Fibroblast of the conjunctiva (primary cell): ENCODE measurements at places on chromosomes 7 and 10.
A peak's percentile ranks its signal among the peaks of the same experiment; 100 is the strongest.

DNA sequence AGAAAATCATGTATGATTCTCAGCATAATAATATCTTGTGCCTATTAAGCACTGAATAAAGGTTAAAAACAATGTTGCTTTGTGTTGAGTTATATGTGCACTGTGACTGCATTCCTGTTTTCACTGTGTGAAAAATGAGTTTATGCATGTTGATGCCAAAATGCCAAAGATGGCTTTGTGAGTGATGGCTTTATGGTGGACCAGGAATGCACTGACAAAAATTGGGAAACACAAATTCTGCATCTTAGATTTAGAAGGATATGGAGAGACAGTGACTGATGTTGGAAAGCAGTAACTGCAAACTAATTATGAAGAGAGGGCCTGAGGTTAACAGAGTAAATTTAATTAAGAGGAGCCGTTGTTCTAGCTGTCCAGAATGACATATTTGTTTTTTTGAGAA lies 440.4 kb downstream of the KIF20B start:
- no peak for DNase-seq

GRCh38 chr10:43000021-43000411 lies 76.9 kb upstream of the RET start:
- DNase-seq: no peak

GRCh38 chr10:112951359-112952281 lies 1.6 kb downstream of the TCF7L2 start:
- peak; percentile 63 for DNase-seq

DNA sequence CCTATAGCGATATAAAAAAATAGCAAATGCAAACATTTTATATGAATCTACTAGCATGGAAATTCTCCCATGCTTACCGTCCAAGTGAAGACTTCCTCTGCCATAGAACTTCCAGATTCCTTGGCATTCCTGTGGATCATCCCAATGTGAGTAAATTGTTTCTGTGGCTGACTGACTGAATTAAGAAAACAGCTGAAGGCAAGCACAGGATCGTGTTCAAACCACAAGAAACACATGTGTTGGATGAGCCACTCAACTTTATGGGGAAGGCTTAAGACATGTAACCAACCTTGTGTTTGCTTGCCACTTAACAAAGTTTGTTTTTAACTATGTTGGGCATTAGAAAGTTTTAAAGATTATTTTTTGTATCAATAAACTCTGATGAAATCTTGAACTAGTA lies 2.6 kb upstream of the MYPN start:
- peak; percentile 46 for DNase-seq

- DNase-seq: no peak
Measured at GRCh38 chr7:89887489-89887888, 266.8 kb upstream of the STEAP1 start.

- DNase-seq: no peak
Measured at GRCh38 chr7:3087243-3087755, 43.6 kb upstream of the CARD11 start.

GRCh38 chr7:104175361-104175984 lies 32.3 kb downstream of the ORC5 start:
- no peak for DNase-seq

DNA sequence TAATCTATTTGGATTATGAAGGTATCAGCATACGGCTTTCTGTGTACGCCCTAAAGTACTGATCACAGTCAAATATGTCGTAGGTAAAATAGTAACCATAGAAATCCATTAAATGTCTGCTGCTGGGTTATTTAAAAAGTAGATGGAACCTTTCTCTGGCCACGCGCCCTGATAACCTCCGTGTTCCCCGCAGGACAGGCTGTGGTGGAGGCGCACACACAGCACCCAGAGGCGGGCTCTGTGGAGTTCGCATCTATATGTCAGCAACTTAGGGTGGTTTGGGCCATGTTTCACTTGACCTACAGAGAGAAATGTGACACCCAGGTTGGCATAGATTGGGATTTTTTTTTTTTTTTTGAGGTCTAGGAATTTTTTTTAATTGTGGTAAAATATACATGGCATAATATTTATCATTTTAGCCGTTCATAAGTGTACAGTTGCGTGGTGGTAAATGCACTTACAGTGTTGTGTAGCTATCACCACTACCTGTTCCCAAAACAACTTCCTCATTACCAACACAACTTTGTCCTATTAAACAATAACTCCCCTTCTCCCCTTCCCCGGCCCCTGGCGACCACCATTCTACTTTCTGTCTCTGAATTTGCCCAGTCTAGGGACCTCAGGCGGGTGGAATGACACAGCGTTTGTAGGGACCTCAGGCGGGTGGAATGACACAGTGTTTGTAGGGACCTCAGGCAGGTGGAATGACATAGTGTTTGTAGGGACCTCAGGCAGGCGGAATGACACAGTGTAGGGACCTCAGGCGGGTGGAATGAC lies 15.4 kb downstream of the PPP2R2D start:
- no peak for DNase-seq

DNA sequence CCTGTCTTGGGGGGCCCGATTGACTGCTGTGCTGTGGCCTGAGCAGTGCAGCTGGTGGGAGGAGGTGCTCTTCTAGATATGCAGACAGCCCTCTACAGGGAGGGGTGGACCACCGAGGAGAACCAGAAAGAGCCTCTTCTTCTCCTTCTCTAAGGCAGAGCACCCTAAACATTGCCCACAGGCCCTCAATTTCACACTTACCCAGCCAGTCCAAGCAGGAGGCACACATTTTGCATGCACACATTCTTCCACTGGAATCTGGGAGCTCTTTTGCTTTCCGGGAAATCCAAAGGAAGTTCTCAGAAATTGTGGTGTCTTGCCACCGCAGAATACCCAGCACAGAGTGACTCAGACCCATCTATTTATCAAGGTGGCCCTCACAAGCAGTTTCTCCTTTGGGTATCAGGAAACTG lies 45.8 kb downstream of the EEPD1 start:
- no peak for DNase-seq

DNA sequence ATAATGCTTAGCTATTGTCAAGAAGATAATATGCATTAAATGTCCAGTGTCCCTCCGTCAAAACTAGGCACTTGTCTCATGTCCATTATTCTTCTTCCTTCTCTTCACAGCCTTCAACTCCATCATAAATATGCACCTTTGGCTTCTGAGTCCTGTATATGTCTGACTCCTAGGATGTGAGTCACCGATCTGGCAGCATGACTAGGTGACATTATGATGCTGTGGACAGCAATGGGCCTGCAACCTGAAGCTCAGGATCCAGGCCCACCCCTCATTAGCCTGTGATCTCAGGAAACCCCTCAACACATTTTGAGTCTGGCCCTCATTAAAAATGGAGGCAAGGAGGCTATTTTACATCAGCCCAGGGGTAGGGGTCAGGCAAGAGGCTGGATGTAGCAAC lies 362.5 kb upstream of the ZMIZ1 start:
- no peak for DNase-seq

- DNase-seq: no peak
Measured at GRCh38 chr7:50615519-50616080, 50.4 kb upstream of the DDC start.

- DNase-seq: no peak
Measured at GRCh38 chr7:18087026-18087686, 59.5 kb upstream of the PRPS1L1 start.

DNA sequence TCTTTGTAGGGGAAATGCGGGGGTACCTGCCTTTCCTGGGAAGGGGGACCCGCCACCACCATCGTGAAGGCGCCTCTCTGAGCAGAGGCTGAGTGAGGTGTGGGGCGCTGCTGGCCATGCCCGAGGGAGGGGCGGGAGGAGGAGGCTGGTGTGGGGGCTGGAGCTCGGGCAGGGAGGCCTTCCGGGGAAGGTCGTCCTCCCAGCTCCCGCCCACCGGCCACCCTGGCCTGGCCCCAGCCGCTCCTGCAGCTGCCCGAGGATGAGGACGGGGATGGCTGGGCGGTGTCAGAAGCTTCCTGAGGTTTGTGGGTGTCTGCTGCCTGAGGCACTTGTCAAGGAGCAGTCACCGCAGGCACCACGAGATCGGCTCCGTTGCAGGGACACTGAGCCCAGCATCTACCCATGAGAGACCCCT lies 11.4 kb downstream of the PWWP2B start:
- no peak for DNase-seq

GRCh38 chr10:69434169-69434568 lies 17.1 kb upstream of the TSPAN15 start:
- DNase-seq: no peak

GRCh38 chr10:33099748-33100147 lies 141.7 kb upstream of the ITGB1 start:
- DNase-seq: no peak

DNA sequence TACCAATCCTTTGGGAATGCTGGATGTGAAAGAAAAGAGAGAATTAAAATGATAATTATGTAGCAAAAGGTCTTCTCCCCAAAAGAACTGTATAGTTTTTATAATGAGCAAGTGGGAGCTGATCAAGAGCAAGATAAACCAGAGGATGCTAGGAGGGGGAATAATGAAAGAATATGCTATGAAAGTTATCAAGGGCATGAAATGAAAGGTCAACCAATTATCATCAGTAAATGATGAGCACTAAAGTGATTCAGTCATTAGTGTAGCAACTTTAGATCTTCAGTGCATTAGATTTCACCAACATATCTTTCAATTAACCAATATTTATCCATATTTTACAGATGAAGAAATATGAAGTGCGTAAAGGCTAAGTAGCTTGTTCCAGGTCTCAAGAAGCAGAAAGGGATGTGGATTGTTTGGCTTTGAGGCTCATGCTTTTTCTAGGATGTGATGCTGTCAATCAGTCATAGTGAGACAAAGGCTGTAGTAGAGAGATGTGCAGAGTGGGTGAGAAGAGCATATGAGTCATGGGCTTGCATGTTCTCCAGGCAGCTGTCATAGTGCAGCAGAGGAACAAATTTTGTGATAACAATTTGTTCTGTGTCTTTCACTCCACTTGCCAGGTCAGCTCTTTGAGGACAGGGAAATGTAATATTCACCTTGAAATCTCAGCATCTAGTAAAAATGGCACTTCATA lies 5.7 kb upstream of the OR2F2 start:
- DNase-seq: no peak

- DNase-seq: no peak
Measured at GRCh38 chr7:84123965-84124547, 70.5 kb downstream of the SEMA3A start.

DNA sequence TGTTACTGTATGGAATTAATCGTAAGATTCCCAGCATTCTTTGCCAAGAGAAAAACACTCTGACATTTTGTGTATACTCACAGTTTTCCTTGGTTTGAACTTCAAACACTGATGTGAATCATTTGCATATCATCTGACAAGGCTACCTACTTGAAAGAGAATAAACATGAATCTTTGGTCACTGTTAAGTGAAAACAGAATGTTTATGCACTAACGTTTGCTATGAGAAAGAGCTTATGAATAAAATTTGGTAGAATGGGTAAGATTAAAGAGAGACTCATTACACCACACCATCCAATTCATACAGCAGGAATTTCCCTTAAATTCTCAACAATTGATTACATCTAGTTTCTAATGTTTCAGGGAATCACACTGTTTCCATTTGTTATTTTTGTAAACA lies 46.6 kb downstream of the MACC1 start:
- DNase-seq: no peak

- peak; percentile 9 for DNase-seq
Measured at GRCh38 chr10:128629111-128630096, 503.2 kb upstream of the MKI67 start.

- DNase-seq: peak; percentile 44
Measured at GRCh38 chr7:82044497-82045080, 274.7 kb upstream of the HGF start.

DNA sequence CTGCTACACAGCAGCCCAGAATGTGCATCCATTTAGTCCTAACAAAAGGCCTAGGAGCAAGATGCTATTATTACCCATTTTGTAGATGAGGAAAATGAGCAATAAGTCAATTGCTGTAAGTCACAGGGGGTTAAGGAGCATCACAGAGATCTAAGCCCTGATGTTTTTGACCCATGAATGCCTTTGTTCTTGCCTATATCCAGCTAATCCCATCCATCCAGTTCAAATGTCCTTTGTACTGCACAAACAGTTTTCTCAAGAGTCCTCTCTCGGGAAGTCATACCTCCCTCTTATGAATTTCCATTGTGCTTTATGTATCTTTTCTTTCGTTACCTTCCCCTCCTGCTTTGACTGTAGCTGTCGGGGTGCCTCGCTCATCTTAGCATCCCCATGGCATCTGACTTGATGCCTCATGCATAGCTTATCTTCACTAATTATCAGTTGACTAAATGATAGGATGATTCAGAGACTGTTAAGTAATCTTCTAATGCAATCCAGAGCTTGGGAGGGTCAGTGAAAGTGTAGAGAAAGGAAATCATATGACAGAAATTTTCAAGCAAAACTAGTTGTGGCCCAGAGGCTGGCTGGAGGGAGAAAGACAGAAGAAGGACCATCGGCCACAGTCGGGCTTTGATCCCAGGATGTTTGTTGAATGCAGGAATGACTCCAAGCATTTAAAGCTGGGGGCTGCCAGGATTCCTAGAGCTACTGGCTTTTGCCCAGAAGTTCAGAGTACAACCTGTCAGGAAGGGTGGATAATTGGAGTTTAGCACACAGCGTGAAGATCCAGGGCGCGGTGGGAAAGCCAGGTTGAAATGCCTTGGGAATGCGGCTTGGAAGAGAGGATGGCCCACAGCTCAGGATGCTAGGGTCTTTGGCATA lies 23.5 kb downstream of the BLVRA start:
- DNase-seq: no peak

DNA sequence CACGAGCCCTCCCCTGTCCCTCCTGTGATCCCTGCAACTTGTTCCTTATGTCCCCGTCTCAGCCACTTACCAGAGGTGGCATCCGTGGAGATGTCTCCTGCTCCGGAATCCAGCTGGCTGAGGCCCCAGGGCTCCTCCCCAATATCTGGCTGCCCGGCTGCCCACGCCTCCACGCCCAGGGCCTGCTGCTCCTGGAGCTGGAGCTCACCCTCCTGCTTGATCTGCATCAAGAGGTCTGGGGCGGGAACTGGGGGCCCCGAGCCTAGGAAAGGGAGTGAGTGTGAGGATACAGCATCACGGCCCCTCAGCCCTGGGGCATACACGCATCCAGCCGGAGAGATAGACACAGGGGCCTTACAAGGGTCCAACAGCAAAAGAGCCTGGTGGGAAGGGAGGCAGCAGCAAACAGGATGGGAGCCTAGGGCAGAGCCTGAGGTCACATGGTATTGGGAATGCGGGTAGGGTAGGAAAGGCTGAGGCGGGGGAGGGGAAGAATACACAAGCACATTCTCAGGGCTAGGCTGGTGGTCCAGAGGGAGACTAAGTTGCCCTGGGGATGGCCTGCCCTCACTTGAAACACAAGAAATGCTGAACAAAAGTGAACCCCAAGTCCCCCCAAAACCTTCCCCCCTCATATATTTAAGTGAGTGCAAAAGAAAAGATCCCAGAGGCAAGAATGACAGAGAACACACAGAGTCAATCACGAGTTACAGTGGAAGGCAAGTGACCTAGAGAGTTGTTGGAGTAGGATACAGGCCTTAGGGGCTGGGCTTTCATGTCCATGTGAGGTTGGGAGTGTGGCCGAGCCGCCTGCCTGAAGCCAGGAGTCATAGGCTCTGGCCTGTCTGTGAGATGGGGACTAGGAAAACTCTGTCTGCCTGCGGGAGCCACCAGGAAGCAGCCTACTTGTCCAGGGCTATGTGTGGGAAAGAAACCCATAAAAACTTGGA lies 16.9 kb upstream of the ZNF777 start:
- no peak for DNase-seq
